ENCODE measurements at places on chromosomes 6 and 20.

GRCh38 chr6:4466261-4466660 lies 309.9 kb upstream of the CDYL start:
- DNase-seq = no peak

GRCh38 chr20:49880177-49880576 lies 35.2 kb downstream of the SPATA2 start:
- DNase-seq = no peak

- no peak for DNase-seq
These were observed 525.3 kb upstream of the JARID2 start for GRCh38 chr6:14720411-14721102.

DNA sequence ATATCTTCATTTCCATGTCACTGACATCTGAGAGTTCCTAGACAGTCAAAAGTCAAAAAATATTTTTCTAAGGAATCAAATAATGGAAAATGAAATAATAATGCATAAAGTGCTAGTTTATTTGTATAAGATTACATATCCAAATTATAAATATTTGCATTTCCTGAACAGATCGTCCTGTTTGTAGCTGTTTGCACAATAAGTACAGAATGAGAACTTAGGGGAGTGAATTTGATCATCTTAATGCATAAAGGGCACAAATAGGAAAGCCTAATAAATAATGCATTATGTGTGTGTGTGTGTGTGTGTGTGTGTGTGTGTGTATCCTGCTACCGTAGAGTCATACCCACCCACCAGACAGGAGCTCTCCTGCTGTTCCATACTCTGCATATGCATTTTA lies 521.0 kb upstream of the EPHA7 start:
- DNase-seq = no peak

DNA sequence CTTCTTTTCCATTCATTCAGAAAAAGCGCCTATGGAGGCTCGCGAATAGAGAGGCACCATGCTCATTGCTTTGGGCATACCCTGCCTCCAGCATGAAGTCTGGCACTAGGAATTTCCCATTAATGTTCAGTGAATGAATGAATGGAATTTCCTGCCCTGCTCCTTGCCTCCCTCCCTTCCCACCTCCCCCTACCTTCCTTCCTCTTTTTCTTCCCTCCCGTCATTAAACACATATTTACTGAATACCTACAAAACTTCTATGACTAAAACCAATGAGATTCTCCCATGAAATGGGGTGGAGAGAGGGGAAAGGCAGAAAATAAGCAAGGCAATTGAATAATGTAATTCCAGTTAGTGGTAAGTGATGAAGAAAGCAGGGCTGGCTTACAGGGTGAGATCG lies 213.8 kb upstream of the AGPAT4 start:
- DNase-seq = peak; percentile 6

DNA sequence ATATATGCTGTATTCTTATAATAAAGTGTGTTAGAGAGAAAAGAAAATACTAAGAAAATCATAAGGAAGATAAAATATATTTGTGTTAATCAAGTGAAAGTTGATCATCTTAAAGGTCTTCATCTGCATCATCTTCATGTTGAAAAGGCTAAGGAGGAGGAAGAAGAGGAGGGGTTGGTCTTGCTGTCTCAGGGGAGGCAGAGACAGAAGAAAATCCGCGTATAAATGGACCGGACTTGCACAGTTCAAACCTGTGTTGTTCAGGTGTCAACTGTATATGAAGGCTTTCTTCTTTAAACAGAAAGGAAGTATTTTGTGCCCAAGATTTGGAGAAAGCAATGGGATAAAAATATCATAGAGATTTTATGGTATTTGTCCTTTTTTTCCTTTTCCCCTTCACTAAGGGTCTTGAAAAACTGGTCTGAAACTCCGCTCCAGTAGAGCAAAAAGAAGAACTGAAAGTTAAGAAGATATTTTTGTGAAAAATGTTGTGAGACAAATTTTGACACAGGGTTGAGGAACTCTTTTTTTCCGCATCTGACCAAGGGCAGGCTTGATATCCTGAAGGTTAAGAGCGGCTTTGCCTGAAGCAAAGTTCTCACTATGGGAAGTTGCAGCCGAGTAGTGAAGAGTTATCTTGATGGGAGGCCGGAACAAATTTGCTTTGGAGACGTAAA lies 350.7 kb downstream of the LAMA2 start:
- DNase-seq = no peak

DNA sequence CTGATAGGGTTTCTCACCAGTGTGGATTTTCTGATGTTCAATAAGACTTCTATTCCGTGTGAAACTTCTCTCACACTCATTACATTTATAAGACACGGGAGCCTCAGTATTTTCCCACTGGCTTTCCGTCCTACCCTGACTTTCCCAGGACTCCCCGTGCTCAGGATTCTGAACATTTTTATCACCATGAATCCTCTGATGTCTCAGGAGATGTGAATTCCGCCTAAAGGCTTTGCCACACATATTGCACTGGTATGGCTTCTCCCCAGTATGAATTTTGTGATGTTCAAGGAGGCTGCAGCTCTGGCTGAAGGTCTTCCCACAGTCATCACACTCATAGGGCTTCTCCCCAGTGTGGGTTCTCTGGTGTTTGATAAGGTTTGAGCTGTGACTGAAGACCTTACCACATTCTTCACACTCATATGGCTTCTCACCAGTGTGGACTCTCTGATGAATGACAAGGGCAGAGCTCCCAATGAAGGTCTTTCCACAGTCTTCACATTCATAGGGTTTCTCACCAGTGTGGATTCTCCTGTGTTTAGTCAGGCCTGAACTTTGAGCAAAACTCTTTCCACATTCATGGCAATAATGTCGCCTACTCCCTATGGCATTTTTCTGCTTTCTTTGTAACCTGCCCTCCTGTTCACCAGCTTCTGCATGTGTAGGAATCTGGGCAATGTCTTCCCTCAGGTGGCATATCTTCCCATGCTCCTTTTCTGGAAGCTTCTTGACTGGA lies 6.7 kb downstream of the ZKSCAN4 start:
- no peak for DNase-seq

- no peak for DNase-seq
These were observed 5.2 kb downstream of the BTBD9 start for GRCh38 chr6:38634518-38634917.

GRCh38 chr6:70110126-70111022 lies 192.5 kb downstream of the COL9A1 start:
- DNase-seq = peak; percentile 5

DNA sequence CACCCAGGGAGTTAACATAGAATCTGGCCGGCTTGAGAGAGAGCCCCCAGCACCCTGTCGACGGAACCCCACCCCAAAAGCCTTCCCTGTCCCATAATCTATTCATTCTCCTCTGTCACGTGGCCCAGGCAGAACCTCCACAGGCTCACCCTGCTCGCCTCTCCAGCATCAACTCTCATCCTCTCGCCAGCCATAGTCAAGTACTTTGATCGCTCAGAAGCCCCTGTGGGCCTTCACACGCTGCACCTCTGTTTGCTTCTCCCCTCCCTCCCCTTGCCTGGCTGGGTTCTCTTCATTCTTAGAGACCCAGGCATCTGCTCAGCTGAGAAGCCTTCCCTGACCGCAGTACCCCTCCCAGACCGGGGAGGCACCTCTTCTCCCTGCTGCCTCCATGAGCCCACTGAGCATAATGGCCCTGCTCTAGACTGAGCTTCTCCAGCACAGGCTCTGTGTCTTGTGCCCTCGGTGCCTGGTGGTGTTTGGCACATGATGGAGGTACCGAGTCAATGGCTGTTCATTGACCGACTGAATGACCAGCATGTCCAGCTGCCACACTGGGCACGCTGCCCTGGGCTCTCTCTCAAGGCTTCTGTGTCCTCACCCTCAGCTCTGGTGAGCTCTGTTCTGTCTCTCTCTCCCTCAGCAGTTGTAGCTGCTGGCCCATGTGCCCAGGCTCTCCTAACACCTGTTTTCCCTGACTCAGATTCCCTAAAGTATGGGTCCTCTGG lies 33.7 kb downstream of the PKIG start:
- DNase-seq = no peak

DNA sequence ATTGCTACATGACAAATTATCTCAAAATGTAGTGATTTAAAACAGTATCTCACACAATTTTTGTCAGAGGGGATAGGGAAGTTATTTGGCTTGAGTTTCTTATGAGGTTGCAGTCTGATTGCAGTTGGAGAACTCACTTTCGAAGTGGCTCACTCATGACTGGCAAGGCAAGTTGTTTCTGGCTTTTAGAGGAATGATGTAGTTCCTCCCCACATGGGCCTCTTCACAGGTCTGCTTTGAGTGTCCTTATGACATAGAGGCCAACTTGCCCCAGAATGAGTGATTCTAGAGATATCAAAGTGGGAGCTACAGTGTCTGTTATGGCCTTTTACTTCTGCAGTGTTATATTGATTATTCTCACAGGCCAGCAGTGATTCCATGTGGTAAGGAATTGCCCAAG lies 6.1 kb downstream of the DOP1A start:
- DNase-seq = no peak

DNA sequence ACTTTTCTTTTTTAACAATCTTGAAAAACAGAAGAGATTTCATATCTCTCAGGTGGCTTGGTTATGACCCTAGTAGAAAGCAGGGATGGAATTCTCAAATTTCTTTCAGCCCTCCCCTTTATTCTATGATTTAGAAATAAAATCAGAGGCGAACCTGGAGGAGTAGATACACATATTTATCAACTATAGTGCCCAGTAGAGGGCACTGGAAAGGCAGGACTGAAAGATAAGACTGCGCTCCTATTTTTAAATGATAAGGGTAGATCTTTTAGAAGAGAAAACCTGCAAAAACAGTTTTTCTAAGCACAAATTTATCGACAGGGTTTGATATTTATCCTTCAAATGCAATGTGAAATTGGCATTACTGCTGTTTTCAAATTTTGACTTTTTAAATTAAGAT lies 1296.6 kb downstream of the EPHA7 start:
- DNase-seq = no peak

- DNase-seq = no peak
These were observed at the start of gene SPDEF for GRCh38 chr6:34556031-34556471. TSS of gene SPDEF (minus strand) at chr6:34556329. CDS start at chr6:34544455, 11,874 bp downstream.

DNA sequence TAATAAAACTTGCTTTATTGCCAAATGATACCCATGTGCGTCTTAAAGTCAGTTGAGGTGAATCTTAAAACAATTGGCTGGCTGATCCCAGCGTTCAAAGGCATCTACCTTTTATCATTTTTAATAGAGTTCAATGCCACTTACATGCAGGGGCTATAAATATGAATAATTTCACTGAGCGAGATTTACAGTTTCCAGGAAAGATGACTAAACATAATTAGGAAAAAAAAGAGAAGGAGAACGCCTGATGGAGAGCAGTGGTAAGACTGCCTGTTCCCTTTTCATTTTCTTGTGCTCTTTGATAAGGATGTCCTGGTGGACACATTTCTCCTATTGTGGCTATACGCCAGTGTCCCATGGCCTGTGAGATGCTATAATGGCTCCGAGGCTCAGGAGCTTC lies 139.9 kb upstream of the SLC22A23 start:
- DNase-seq = no peak

DNA sequence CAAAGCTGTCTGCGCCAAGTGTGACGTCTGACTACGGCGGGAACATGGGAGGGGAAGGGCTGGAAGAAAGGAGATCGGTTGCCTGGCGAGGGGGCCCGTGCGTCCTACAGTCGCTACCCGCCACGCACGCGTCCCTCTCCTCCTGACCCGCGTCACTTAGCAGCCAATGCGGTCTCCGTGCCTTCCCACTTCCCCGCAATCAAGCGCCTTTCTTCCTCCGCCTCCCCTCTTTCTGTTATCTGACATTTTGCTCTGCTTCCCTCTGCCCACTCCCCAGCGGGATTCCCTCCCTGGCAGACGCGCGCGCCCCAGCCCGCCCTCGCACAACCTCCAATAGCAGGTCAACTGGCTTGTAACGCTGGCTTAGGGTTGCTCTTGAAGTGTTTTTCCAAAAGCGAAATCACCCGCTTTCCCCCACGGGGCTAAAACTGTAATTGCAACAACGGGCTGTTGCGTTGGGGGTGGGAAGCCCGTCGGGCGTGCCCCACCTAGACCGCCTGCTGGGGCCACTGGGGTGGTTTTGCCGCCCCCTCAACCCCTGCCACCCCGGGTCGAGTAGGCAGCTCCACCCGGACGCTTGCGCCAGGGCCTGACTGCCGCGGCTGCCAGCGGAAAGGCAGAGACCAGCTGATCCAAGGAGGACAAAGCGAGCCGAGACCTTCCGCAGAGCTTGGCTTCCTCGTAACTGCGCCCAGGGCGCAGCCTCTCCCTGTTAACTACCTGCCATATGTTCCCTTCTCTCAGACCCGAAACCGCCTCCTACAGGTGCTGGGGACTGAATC lies 6.2 kb upstream of the SOX4 start:
- DNase-seq = peak; percentile 53

DNA sequence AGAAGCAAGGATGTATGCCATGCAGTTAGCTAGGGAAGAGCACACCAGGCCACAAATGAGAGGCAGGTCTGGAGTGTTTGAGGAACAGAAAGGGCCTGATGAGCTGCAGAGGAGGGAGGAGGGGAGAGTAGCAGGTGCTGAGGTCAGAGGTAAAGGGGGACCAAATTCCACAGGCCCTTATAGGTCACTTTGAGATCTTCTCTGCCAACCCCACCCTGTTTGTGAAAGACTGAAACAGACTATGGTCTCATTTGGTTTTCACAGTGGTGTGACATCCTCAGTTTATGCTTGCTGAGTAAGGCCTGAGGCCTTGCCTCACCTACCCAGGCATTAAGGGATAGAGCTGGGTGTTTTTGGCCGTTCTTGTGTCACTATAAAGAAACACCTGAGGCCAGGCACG lies 187.7 kb upstream of the MYLIP start:
- no peak for DNase-seq

DNA sequence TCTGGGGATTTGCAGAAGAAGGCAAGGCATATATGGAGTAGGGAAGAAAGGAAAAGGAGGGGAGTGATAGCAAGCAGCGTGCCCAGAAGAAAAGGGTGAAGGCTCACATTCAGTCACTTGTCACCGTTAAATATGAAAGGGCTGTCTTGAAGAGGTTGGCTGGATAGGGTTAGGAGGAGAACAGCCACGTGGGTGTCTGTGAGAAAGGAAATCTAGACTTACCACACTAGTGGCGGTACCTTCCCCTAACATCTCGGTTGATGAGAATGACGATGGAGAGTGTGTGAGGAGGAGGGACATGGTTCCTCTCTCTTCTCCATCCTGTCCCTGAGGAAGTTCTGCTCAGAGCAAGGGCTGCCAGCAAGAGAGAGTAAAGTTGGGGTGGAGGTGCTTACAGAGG lies 74.3 kb upstream of the CCN6 start:
- DNase-seq = no peak

GRCh38 chr6:111777357-111777756 lies 95.9 kb downstream of the FYN start:
- DNase-seq = no peak

DNA sequence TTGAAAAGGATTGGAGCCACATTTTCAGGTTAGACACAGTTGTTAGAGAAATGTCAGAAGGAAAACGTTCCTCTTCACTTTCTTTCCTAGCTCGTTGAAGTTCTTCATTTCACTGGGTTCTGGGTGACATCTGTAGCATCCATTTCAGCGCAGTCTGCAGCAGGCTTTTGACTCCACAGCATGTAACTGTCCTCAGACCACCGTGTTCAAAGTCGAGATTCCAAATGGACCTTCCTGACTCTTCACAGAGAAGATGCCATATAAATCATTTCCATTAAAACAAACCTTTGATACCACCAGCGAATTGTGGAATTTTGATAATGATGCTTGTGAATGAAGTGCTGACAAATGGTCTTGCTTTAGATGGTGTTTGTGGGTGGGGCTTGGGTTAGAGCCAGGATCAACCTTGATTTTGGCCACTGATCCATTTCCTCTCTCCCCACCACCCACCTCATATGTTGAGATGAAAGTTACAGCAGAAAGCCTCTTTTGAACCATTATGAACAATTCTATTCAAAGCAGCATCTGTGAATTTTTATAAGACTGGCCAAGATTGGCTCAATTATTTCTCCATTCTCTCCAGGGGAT lies 185.3 kb upstream of the PREP start:
- DNase-seq = no peak
